ENCODE measurements at places on chromosomes 3 and 15.

DNA sequence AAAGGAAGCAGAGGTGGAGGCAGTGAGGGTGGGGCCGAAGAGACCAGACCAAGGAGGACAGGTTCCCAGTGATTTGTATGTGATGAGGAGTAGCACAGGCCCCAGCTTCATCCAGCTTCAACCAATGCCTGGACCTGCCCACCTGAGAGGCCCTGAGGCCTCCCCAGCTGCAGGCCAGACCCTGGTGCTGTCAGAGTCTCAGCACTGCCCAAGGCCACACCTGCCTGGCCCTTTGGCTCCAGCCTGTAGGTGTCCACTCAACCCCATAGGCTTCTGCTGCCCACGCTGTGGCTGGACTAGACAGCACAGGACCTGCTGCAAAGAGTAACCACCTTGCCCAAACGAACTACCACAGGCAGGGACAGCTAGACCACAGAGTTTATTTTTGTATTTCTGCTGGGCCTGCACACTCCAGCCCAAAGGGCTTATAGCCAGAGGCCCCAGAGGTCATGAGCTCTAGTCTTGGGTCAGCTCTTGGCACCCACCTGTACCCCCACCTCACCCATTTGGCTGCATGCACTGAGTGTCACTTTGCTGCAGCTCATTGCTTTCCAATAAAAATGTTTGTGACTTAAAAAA lies 81.9 kb upstream of the CDV3 start:
- DNase-seq: no peak

DNA sequence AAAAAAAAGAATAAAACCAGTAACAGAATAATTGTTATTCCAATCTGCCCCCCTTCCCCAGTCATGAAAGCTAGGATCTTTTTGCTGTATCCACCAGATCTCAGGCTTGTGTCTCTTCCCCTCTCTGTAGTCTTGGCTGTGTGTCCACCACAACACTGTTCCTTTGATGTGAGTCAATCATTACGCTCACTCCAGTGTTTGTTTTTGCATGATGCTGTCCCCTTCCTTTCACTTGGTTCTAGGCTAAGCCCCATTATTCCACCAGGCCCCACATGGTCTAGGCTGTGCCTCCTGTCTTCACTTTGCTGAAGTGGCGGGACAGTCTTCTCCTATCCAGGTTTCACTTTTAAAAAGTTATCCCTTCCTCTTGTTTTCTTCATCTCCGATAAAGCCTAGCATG lies 13.6 kb downstream of the ACKR2 start:
- DNase-seq: no peak

GRCh38 chr3:70805061-70805889 lies 492.8 kb upstream of the MDFIC2 start:
- peak; percentile 19 for DNase-seq

DNA sequence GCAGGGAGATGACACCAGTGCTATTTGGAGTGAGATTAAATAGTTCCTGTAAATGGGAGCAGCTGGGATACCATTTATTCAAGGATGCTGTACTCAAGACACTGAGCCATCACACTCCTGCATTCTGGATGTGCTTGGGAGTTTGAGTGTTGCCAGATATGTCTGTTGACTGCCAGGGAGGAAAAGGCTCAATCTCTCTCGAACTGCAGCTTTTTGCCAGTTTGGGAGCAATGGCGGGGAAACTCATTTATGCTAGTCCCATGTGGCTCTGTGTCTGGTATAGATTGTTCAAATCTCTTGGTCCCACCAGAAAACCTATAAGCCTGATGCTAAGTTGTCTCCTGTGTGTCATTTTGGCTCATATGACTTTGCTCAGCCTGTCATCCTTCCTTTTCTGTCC lies 363.6 kb downstream of the WDR72 start:
- no peak for DNase-seq

- DNase-seq: no peak
Observed at GRCh38 chr15:62219799-62220198, 54.7 kb upstream of the C2CD4B start.

GRCh38 chr3:119427669-119428068 lies 35.7 kb downstream of the TMEM39A start:
- peak; percentile 31 for DNase-seq

- DNase-seq: no peak
Observed at GRCh38 chr15:37528432-37528831, 406.0 kb upstream of the TMCO5A start.

DNA sequence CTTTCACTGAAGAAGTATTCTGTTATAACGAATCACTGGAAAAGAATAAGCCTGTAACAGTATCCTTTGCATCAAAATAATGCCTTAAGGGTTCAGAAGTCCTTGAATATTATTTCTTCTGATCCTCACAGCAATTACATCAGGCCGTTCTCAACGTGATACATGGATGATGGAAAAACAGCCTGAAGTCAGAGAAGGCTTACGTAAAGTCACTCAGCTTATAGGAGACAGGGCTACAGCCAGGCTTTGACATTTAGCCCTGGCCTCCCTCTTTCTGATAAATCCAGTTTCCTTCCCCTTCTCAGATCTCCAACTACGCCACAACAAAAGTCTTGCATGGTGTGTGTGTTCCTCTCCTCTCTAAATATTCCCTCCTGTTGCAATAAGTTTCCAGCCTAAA lies 131.9 kb downstream of the ANO10 start:
- no peak for DNase-seq
